ENCODE measurements at places on chromosomes 1 and 21.

GRCh38 chr1:41162441-41162840, 79.7 kb downstream of the SCMH1 start:
- no peak for DNase-seq

- no peak for DNase-seq
Observed at GRCh38 chr1:209249280-209249670, 334.2 kb upstream of the CAMK1G start.

DNA sequence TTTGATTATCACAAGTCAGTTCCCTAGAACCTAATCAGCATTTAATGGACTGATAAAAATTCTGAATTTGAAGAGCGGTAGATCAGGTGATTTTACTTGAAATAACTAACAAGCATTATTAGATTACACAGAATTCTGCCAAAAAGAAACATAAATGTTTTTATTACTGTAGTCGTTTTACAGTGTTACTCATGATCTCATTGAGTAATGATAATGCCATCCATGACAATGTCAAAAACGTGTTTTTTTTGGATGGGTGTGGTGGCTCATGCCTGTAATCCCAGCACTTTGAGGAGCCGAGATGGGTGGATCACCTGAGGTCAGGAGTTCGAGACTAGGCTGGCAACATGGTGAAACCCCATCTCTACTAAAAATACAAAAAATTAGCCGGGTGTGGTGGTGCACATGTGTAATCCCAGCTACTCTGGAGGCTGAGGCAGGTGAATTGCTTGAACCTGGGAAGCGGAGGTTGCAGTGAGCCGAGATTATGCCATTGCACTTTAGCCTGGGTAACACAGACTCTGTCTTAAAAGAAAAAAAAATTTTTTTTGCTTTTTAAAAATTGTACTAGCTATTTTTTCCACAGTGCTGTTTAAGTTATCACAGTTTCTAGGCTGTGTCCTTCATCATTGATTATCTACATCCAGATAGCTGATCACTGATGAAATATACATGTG, 56.6 kb downstream of the LAMC1 start:
- no peak for DNase-seq

- no peak for DNase-seq
Observed at GRCh38 chr1:16266411-16267118, 29.6 kb upstream of the CPLANE2 start.

DNA sequence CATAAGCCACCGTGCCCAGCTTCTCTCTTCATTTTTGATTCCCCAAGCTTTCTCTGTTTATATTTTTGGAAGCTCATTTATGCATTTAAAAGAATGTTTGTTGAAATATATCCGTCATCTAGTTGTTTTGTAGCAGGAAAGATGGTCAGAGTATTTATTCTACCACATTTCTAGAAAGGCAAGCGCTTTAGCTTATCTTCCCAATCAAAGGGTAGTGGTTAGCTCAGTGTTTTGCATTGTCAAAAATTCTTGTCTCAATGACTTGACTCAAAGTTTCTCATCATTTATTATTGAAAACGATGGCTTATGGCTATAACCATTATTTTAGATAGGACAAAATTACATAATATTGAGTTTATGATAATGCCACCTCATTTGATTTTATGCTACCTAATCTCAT, 116.1 kb upstream of the ZP4 start:
- DNase-seq, result no peak

DNA sequence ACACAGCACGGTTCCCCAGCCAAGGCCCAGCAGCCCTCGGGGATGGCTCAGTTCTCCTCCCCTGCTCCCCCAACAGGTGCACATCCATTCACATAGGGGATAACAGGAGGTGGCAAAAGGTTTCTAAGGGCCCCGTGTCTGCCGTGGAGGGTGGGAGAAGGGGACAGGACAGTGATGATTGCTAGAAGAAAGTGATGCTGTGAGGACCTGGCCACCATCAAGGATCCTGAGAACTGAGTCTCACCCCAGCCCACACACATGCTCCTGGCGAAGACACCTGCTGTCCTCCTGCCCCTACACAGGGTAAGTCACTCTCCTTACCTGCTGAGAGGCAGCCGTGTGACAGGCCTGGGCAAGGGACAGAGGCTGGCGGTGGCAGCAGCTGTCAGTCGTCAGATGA, 54.5 kb downstream of the GNG4 start:
- DNase-seq, result no peak
